Astrocyte (in vitro differentiated cells and primary cell): ENCODE measurements at places on chromosomes 5 and 9. TPM values are rescaled to one million over a fixed set of nuclear protein-coding genes. Genes with fewer than 3 reads are reported as not detected.

Gene FGF18
- total RNA-seq: 0.89 and 1.2 TPM in 2 replicates

Gene PRUNE2
- total RNA-seq: 7.7 and 8.7 TPM in 2 replicates

Gene SLC6A18
- total RNA-seq: not detected in 2 replicates

GRCh38 chr5:31347552-31347905 lies 154.0 kb downstream of the CDH6 start:
- H3K4me1 ChIP-seq: no peaks in the 10 kb centered on the region
- H3K36me3 ChIP-seq: no peaks in the 10 kb centered on the region
- no peaks in the 10 kb centered on the region for H3K27me3 ChIP-seq
- H3K27ac ChIP-seq: no peak overlapping the region

Gene BTNL9
- total RNA-seq: not detected in 2 replicates
